Stimulated activated CD4-positive, alpha-beta T cell treated with anti-CD3 and anti-CD28 coated beads, Interleukin-12 subunit alpha, Interleukin-12 subunit beta, amount 100 ng/mL, for 24 hours (primary cell): ENCODE measurements at places on chromosomes 11 and 22.

- no peak for DNase-seq
Observed at GRCh38 chr11:134836561-134836960, 424.5 kb upstream of the B3GAT1 start.

DNA sequence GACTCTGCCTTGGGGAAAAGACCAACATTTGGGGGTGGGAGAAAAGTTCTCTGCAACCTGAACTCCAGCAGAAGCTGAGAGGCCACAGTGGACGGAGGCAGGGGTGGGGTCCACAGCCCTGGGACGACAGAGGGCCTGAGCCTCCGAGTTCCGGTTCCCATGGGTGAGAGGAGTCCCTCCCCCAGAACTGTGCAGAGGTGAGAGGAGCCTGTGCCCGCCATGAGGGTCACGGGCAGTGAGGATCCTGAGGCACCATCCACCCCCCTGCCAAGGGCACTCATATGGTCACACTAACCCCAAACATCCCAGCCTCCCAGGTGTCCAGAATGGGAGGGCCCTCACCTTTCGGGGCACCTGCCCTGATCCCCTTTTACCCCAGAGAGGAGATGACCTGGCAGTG lies 30.5 kb downstream of the KIAA0930 start:
- DNase-seq, result no peak

GRCh38 chr11:118216621-118217481 lies 8.0 kb downstream of the JAML start:
- DNase-seq, result no peak

GRCh38 chr22:43238526-43239006 lies 51.6 kb upstream of the TTLL12 start:
- DNase-seq, result no peak

- no peak for DNase-seq
Observed at GRCh38 chr11:132838627-132839026, 693.7 kb downstream of the OPCML start.

DNA sequence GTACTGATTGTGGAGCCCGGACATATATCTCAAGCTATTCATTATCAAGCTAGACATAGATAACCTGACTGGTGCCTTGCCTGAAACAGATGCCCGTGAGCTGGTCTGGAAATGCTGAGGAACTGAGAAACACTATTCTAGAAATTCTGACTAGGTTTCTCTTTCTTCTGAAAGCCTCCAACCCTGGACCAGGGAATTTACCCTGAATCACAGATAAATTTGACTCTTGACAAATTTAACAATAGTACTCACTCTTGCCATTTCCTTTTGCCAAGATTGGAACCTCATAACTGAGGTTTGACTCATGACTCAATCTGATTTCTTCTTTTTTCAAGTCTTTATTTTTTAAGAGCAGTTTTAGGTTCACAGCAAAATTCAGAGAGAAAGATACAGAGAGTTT lies 189.6 kb upstream of the SYN3 start:
- DNase-seq, result no peak

- peak; percentile 63 for DNase-seq
Observed at GRCh38 chr22:35552196-35552842, 11.7 kb downstream of the RASD2 start.

- DNase-seq, result no peak
Observed at GRCh38 chr22:25102722-25103121, 96.9 kb upstream of the CRYBB3 start.

DNA sequence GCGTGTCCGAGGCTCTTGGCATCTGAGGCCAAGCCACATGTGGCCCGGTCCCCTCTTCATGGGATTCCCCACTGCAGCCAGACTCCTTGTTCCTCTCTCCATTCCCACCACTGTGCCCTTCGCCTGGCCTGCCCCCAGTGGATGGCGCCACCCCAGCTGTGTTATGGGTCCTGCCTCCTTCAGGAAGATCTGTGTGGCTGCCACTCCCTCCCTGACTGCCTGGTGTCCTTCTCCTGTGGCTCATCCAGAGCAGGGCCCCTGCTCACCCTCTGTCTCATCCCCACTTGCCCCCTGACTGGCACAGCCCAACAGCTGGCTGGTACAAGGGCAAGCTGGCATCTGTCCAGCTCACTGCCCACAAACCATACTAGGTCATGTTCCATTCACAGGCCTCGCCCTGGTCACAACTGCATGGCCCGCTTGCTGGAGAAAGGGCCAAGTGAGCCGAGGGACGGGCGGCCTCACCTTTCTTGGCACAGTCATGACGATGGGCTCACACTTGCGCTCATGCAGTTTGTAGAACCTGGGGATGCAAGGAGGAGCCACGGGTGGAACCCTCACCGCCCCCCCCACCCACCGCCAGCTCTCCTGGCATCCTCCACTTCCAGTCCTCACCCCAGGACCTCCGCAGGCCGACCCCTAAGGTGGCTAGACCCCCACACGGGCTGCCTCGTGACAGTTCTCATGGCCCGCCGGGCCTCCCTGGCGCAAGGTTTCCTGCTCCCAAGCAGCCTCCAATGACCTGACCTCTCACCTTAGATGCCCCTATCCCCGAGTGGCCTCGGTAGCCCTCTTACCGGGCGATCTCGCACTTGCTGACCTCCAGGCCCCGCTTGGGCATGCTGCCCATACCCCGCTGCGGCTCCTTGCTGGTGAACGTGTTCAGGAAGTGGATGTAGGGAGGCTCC lies 2.1 kb upstream of the PTPRCAP start:
- DNase-seq, result no peak

DNA sequence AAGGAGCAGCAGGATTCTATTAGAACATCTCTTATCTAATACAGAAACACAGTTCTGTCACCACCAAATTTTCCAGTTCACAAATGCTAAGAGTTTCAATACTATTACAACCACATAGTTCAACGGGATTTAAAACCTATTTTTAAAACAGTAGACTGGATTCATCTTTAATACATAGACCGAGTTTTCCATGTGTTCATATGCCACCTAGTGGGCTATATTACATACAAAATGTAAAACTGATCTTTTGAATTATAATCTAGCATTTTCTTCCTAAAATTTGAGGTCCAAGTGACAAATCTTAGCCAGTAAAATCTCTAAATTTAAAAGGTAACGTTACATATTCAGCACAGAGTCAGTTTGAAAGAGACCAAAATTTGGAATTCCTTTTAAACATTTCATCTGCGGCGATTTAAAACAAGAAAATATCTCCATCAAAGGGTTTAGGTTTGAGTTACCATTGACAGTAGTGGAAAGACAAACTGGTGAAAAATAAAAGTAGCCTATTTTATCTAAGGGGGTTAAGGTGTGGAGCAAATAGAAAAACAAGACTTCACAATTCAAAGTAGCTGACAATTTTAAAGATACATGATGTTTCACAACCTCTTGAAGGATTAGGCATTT lies 269.3 kb upstream of the MPPED2 start:
- no peak for DNase-seq

GRCh38 chr11:48099916-48100446 lies 116.6 kb upstream of the OR4B1 start:
- no peak for DNase-seq

DNA sequence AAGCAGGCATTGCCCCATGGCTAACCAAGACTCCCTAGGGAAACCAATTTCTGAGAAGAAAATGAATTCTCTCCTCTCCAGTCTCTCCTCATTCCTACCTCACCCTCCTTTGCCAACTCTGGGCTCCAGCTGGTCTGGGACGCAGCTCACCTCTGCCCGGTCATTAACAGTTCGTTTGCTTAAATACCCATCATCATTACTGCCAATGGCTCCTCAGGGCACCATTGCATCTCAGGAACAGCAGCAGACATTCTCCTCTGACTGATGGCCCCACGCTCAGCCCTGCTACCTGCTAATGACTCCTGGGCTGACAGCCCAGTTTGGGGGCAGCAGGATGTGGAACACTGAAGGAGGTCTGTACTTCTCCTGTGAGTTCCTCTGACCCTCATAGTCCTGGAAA lies 462.0 kb downstream of the INSC start:
- no peak for DNase-seq

- no peak for DNase-seq
Observed at GRCh38 chr22:49517667-49518185, 309.9 kb downstream of the BRD1 start.

- no peak for DNase-seq
Observed at GRCh38 chr11:41414771-41415440, 44.5 kb downstream of the LRRC4C start.

- DNase-seq, result no peak
Observed at GRCh38 chr11:26037716-26038115, 294.2 kb upstream of the ANO3 start.

DNA sequence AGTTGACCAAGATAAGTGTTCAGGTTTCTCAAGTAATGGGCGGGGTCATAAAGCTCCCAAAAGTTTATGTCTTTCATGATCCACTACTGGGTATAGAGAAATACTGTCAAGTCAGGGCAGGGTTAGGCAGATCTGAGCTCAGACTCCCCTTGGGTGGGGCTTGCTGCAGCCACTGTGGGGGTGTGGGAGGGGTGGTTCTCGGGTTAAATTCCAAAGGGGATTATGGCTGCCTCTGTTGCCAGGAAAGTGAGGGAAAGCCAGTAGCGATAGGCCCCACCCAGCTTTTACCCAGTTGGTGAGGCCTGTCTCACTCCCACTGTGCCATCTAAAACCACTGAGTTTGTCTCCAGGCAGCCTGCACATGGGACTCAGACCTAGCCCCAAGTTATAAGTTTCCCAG lies 37.8 kb downstream of the DLG2 start:
- no peak for DNase-seq

DNA sequence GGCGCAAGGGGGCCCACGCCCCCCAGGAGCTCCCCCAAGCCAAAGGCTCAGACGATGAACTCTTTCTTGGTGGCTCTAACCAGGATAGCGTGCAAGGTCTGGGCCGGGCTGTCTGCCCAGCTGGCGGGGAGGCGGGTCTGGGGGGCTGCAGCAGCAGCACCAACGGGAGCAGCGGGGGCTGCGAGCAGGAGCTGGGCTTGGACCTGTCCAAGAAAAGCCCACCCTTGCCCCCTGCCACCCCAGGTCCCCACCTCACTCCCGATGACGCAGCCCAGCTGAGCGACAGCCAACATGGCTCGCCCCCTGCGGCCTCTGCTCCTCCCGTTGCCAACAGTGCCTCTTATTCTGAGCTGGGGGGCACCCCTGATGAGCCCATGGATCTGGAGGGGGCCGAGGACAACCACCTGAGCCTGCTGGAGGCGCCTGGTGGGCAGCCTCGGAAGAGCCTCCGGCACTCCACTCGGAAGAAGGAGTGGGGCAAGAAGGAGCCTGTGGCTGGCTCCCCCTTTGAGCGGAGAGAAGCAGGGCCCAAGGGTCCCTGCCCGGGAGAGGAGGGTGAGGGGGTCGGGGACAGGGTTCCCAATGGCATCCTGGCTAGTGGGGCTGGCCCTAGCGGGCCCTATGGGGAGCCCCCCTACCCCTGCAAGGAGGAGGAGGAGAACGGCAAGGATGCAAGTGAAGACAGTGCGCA lies 21.6 kb upstream of the TMEM191C start:
- DNase-seq, result no peak

- no peak for DNase-seq
Observed at GRCh38 chr11:8566613-8567210, 27.3 kb downstream of the STK33 start.

DNA sequence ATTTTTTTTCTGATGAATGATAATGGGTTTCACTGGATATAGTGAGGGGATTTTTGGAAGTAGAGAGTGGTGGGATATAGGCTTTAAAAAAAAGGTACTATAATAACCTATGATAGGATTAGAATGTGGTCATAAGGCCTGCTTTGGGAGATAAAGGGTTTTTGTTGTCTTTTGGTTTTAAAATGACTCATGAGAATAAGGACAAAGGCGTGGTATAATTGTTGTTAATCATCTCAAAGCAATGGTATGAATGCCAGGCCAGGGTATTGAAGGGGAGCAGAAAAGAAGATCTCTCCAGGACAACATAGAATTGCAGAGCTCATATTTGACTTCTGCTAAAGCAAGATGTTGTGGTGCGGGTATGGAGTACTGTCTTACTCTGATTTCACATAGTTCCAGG lies 579.4 kb downstream of the JRKL start:
- no peak for DNase-seq

- no peak for DNase-seq
Observed at GRCh38 chr11:88360141-88360540, 22.6 kb upstream of the CTSC start.

GRCh38 chr22:22815397-22816170 lies 72.0 kb upstream of the IGLL5 start:
- DNase-seq, result no peak

DNA sequence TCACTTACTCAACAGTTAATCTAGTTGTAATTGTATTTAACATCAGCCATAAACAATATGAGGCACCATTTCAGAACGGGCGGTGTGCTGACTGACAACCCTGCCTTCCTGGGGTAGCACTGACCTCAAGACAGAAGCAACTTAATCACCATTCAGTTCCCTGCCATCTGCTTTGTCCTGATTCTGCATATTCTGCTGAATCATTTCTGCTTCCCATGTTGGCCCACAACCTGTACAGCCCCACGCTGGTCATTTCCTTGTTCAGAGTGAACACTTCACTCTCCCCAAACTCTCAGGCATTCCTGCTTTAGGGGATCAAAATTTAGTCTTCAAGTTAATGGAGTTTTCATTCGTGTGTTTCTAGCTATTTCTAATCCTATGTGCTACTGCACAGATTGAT lies 132.3 kb upstream of the ZBED5 start:
- DNase-seq, result no peak

DNA sequence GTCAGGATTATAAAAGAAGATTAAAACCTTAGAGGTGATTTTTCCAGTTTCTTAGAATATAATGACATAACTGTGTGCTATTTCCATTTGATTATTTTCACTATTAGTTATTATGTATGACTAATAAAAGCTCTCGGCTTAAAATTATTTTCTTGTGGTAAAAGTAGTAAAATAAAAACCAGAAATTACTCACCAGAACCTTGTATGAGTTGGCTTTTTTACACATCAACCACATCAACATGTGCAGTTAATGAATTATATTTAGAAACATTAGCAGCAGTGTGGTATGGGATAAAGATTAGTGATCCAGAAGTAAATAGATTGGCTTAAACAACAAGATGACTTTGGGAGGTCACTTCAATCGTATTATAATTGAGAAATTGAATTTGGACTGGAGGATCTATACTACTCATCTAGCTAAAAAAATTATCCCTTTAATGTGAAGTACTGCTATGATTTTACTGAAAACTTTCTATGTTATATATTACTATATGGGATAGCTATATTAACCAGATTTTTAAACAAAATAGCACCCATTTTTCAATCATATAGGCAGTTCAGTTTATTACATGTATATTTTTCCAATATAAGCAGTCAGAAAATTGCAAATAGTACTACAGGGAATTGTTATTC lies 2.8 kb upstream of the BCO2 start:
- DNase-seq, result no peak
